ENCODE measurements at places on chromosomes 7 and 10.

DNA sequence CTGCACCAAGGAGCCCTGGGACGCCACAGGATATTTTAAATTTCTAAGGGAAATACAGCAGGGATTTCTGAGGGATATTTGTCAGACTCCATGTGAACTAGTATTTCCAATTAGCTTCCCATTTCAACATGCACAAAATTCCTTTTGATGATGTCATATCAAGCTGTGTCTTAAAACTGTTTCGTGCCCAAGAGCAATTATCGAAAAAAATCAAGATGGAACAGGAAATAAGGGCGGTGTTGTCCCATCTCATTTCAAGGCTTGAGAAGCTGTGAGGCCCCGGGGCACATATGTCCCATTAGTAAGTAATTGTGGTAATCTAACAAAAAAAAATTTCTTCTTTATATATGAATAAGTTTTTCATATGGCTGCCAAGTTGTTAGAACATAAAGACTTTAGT is 47.4 kb downstream of the PPP1R17 start:
- DNase-seq = no peak

DNA sequence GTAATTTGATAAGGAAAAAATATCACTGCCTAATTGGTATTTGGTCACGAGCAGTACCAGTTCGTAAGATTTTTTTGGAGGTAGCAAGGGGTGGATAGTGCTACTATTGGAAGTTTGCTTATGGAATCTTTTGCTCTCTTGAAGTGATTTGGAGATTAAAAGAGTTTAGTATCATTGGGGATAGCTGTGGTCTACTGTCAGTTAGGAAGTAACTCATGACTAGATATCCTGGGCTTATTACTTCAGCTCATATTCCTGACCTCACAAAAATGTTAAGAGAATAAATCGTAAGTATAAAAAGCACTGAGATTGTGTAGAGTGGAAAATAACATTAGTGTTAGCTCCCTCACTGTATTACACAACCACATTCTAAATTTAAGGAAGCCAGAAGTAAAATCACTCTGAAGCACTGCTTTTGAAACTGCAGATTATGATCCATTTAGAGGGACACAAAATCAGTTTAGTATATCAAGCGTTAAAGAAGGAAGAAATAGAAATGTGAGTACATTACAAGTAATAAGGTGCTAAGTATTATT is 22.6 kb downstream of the SGPL1 start:
- no peak for DNase-seq

GRCh38 chr7:158655931-158656441 is 48.6 kb downstream of the NCAPG2 start:
- no peak for DNase-seq

- DNase-seq = no peak
Measured at GRCh38 chr10:88986549-88987242, 3.9 kb upstream of the FAS start.

Data from NCI-H524 (cell line).